Nucleus accumbens (tissue), 56 donors: ENCODE measurements at places on chromosomes 1 and 21.

DNA sequence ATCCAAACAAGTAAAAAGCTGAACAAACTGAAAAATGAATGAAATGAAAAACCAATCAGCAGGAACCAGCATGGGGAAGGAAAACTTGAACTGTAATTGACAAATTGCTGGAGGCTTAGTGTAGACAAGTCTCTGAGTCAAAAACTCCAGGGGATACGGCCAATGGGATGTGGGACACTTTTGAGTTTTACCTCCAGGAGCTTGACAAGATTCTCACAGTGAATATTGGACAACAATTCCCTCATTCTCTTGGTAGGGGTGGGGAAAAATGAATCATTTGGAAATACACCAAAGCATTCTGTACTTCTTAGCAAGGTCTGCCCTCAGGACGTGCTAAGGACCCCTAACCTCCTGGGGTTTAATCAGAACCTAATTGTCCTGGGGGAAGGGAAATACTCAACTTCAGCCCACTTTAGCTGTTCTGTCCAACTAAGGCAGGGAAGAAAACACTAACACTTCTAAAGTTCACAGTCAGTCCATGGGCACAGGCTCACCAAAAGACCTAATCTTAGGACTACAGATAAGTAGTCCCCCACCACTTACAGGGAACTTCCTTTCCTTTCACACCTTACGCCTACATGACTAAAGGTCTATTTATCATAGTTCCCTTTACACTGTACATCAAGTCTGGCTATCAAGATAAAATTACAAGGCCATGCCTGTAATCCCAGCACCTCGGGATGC lies 60.7 kb upstream of the CDC42BPA start:
- no peak for DNase-seq

DNA sequence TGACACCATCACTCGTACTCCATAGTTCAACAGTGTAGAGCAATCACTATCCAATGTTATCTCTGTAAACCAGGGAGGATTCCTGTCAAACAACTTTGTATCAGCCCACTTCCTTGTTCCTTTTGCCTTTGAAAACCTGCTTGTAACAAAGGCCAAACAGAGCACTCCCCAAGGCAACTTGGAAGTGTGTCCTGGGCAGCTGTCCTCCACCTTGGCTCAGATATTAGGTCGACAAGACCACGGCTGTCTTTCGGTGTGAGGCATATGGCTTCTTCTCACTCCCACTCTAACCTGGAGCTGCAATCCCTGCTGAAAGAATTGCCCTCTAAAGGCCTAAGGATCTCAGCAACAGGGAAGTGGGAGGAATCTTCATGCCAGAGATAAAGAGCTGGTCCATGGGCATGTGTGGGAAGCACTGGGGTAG lies 66.7 kb downstream of the ITPKB start:
- DNase-seq, result no peak

GRCh38 chr1:24323281-24323680 lies 4.1 kb downstream of the GRHL3 start:
- no peak for DNase-seq

GRCh38 chr1:227734856-227735538 lies at the start of the genes JMJD4 and SNAP47:
JMJD4 (minus strand) TSS chr1:227735302; CDS start chr1:227735273, 29 bp downstream.
SNAP47 (plus strand) TSS chr1:227735435; CDS start chr1:227747737, 12,302 bp downstream.
- DNase-seq, result peak; percentile 82

DNA sequence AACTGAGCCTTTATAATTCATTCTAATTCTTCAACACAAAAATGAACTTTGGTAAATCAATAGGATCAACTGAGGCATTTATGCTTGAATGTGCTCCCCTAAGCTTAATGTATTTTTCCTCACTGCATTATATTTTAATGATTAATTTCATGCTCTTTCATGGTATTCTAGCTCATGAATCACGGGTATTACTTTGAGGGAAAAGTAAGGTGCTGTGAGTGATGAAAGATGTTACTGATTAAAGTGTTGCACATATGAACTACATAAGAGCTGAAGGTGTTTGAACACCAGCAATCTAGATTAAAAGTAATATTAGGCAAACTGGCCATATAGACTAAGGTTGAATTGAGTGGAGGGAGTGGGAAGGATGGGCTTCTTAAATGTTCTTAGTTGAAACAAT lies 1.9 kb downstream of the DPYD start:
- no peak for DNase-seq

- no peak for DNase-seq
These were observed 62.1 kb downstream of the PLPPR4 start for GRCh38 chr1:99326215-99326949.

DNA sequence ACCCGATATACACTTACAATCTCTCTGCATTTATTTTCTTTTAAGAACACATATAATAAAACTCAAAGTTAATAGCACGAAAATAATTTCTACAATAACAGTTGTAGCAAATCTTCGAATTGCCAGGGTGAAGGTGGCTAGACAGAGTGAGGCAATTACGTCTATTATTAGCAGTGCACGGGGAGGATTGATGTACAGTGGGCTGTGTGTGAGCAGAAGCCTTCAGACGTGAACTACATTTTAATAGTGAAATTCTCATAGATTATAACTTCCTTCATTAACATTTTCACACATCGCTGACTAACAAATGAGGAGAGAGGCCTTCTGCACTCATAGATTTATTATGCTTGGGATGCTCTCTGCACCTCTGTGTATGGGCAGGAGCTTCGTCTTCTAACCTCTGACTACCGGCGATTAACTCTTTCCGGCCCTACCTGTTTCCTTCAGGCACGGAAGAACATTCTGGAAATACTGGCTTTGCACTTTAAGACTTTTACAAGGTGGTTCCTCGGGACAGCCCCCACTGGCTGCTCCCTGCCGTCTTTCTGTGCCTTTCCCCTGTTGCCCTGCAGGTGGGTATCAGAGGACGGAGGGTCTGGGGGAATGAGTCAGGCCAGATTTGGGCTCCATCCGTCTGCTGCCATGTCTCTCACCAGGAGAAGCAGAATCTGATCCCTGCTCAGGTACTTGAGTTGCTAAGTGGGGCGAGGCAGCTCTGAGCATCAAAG lies 200.5 kb downstream of the CAMTA1 start:
- DNase-seq, result no peak

DNA sequence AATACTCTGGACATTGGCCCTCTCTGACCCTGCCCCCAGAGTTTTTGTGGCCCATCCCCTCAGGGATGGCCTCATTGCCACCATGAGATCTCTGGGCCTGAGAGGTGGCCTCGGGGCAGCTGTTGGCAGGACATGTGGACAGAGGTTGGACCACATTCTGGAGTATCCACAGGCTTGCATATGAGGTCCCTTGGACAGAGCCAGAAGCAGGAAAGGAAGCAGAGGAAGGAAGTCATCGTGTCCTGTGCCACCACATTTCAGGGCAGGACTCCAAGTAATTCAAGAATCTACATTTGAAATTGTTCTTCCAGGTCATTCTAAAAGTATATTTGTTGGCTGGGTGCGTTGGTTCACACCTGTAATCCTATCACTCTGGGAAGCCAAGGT lies 95.9 kb upstream of the PPP2R5A start:
- no peak for DNase-seq

- DNase-seq, result no peak
These were observed 16.6 kb upstream of the GBP6 start for GRCh38 chr1:89347296-89347695.

- no peak for DNase-seq
These were observed 1.5 kb upstream of the S100A14 start for GRCh38 chr1:153617663-153618062.

GRCh38 chr1:16122916-16123315 lies 33.0 kb downstream of the EPHA2 start:
- no peak for DNase-seq

GRCh38 chr1:87682565-87682964 lies 353.9 kb downstream of the LMO4 start:
- DNase-seq, result no peak

DNA sequence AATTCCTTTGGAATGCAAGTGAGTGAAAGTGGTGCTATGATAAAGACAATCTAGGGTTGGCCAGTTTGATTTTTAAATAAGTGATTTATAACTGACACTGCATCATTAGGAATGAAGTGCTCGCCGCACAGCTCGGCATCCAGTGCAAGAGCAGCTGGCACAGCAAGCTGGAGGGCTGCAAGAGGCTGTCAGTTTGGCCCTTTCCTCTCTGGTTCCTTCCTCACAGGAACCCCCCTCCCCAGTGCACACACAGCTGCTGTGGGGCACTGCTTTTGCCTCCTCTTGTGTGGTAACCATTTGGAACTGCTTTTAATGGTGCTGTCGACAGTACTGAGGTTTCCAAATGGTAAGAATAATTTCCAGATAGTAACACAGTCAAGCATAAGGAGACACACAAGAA lies 10.4 kb upstream of the BCAR3 start:
- no peak for DNase-seq

DNA sequence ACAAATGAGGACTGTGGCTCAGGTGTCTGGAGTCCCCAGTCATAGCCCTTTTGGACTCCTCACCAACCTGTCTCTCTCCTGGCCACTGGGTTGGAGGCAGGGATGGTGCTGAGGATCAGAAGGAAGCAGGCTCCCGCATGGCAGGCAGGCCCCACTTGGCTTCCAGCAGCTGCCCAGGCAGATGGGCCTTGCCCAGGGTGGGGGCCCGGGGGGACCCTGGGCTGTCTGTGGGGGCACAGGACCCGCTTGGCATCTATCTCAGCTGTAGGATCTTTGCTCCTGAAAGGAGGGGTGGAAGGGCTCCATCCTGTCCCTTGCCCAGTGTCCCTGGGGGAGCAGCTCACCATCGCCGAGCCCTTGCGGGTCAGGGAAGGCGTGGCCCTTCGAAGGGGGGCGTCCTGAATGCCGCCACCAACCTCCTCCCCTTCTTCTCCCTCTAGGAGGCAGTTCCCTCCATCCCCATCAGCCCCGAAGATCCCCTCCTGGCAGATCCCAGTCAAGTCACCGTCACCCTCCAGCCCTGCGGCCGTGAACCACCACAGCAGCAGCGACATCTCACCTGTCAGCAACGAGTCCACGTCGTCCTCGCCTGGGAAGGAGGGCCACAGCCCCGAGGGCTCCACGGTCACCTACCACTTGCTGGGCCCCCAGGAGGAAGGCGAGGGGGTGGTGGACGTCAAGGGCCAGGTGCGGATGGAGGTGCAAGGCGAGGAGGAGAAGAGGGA lies 154.5 kb downstream of the PEX14 start:
- no peak for DNase-seq

DNA sequence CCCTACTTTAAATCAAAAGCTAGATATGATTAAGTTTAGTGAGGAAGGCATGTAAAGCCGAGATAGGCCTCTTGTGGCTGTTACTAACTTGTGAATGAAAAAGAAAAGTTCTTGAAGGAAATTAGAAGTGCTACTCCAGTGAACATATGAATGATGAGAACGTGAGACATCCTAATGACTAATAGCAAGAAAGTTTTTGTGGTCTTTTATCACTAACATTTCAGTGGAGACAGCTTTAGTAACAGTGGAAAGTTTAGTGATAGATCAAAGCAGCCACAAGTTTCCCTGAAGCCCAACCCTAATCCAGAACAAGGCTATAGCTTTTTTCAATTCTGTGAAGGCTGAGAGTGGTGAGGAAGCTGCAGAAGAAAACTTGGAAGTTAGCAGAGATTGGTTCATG lies 73.6 kb upstream of the LRRC8B start:
- DNase-seq, result no peak

- no peak for DNase-seq
These were observed 896.3 kb downstream of the TTLL7 start for GRCh38 chr1:83102630-83103071.

DNA sequence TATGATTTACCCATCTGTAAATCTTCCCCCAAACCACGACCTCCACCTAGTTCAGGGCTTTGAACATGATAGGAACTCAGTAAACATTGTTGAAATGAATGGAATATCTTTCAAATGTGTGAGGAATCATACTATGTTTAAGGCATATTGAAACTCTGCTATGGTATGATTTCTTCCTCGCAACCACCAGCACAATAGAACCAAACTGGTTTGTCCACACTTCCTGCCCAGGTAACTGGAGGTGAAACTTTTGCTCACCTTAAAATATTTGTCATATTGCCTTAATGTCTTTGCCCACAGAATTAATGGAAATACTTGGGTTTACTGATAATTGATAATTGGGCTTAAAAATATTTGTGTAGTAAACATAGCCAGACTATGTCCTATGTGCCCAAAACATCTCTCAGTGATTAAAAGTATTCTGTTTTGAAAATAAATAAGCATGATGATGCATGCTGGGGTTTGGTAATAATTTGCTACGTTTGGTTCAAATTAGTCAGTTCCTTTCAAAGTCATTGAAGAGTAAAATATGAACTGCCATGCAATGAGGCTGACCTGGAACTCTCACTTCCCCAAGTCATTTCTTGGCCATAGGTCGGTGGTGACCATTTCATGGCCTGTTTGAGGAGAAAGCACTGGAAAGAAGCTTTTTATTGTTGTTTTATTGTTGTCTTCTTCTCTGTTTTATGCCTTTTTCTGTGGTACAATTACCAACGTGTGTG lies 73.3 kb downstream of the TNFSF18 start:
- DNase-seq, result no peak

- no peak for DNase-seq
These were observed 13.2 kb upstream of the DEGS1 start for GRCh38 chr1:224169718-224170270.
